ENCODE measurements at places on chromosomes 16 and 17.

DNA sequence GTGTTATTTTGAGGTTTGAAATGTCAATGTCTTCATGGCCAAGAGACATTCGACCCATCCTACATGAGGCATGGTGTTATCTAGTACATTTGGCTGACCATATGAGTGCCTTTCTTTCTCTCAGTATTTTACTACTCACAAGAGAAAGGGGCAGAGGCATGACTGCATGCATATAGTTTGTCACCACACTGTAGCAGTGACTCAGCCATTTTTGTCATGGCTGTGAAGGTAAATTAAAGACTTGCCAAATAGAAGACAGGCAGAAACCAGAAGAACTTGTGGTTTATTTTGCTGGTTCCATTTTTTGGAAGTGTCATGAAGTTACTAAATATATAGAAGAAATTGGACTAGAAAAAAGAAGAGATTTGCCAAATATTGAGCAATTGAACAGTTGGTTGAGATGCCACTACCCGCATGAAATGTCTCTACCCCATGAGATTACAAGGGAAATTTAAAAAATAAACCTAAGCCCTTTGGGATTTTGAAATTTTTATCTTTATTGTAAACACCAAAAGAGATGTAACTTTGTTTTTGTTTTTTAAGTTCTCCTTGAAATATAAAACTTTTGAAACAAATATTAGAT, 170.3 kb downstream of the CHD9 start:
- DNase-seq, result no peak

DNA sequence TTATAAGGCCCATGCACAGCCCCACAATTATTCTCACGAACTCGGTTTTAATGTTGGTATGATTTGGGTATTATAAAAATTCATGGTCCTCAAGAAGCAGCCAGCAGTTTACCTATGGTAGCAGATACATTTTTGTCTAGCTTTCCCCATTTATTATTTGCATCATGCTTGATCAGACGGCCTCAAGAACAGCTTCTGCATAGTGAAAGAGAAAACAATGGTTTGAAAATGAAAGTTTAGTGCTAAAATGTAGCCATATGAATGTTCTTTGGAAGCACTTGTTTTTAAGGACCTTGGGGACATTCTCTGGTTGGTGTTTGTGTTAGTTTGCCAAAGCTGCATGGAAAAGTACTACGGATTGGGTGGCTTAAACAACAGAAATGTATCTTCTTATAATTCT, 72.4 kb upstream of the CPHXL start:
- no peak for DNase-seq

DNA sequence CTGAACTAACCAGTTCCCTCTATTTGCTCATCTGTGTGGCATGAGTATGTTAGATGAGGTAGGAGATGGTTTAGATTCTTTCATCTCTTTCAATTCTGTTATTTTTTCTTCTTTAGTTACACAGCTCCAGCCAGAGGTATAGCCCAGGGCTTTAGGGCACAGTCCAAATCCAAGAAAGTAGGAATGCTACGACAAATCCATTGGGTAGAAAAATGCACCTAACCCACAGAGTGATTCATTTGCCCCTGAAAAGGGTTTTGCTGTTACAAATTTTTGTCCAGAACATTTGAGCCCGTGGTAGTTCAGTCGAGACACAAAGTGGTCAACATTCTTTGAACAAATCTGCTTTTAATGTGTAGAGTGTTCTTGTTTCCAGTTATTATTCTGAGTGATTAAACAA, 250.7 kb downstream of the HS3ST3A1 start:
- no peak for DNase-seq

- no peak for DNase-seq
Observed at GRCh38 chr17:37695726-37696125, 49.1 kb downstream of the HNF1B start.

GRCh38 chr17:79044462-79044861, 20.5 kb downstream of the C1QTNF1 start:
- no peak for DNase-seq

DNA sequence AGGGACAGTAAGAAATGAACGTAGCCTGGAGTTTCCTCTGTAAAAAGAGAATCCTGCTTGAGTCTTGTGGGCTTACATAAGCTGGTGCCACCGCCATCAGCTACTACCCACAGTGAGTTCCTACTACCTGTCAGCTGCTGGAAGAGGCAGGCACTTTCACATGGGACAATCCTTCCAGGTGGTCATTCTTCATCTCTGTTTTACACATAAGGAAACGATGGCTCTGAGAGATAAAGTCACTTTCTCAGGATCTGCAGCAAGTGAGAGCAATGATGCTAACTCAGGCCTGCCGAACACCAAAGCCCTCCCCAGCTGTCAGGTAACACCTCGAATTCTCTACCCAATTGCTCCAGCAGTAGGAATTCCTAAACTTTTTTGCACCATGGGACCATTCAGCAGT, 26.6 kb downstream of the PIK3R5 start:
- DNase-seq, result no peak

GRCh38 chr16:27241658-27242057, 26.9 kb downstream of the NSMCE1 start:
- no peak for DNase-seq

GRCh38 chr17:21549107-21549687, 143.1 kb upstream of the KCNJ18 start:
- DNase-seq, result no peak

- DNase-seq, result no peak
Observed at GRCh38 chr17:6450926-6451832, 6.9 kb downstream of the PIMREG start.

DNA sequence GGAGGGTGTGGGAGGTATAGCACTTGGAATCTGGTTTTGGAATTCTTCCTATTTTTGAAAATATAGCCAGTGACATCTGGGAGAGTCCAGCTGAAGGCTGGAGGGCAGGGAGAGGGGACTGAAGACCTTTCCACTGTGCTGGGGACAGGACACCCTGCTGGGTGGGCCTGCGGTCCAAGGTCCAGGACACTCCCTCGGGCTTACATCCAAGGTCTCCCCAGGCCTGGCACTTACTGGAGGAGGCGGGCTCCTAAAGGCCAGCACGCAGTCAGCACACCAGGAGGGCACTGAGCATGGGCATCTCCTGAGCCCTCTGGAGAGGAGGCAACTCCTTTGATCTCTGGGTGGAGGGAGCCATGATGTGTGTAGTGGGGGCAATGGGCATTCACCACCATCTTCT, 35.5 kb upstream of the ETV4 start:
- DNase-seq, result no peak

GRCh38 chr16:1647856-1648255, 30.2 kb upstream of the JPT2 start:
- DNase-seq, result no peak

GRCh38 chr16:83389751-83390150, 418.0 kb upstream of the HSBP1 start:
- DNase-seq, result no peak

- no peak for DNase-seq
Observed at GRCh38 chr17:72766761-72767356, 325.6 kb downstream of the SLC39A11 start.

DNA sequence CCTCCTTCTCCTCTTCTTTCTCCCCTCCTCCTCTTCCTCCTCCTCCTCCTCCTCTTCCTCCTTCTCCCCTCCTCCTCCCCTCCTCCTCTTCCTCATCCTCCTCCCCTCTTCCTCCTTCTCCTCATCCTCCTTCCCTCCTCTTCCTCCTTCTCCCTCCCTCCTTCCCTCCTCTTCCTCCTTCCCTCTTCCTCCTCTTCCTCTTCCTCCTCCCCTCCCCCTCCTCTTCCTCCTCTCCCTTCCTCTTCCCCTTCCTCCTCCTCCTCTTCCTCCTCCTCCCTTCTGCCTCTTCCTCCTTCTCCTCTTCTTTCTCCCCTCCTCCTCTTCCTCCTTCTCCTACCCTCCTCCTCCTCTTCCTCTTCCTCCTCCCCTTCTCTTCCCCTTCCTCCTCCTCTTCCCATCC, 5.1 kb upstream of the PITPNM3 start:
- DNase-seq, result no peak

GRCh38 chr16:4338125-4338582, 13.0 kb downstream of the PAM16 start:
- DNase-seq, result no peak

- DNase-seq, result no peak
Observed at GRCh38 chr16:86157616-86158247, 258.8 kb downstream of the IRF8 start.

DNA sequence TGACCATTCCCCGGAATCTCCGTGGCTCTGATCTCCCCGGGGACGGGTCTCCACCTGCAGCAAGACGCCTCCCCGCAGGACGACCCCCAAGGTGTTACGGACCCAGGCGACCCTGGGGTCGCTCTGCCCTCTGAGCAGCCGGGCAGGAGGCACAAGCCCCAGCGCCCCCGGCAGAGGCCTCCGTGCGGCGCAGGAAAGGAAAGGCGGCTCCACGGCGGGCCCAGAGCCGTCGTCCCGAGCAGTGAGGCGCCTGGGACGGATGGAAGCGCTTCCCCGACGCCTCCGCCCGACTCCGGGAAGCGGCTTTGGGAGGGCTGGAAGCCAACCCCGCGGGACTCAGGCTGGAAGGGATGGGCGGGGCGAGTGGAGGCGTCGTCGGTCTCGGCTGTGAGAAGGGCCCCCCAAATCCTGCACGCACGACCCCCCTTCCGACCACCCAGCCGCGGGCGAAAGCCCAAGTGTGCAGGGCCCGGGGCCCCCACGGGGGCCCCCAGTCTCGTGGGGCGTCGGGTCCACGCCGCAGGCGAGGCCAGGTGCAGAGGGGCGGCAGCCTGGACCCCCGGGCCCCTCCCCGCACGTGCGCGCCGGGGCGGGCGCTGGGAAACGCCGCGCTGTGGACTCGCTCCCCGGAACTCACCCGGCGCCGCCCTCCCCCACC, 32.7 kb upstream of the RPH3AL start:
- DNase-seq, result no peak

DNA sequence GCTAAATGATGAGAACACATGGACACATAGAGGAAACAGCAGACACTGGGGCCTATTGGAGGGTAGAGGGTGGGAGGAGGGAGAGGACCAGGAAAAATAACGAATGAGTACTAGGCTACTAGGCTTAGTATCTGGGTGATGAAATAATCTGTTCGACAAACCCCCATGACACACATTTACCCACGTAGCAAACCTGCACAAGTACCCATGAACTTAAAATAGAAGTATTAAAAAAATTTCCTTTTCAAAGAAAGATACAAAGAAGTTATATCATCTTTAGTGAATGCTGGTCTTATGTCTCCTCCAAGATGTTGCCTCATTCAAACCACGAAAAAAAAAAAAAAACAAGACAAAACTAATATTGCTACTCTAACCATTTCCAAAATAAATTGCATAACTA, 31.7 kb downstream of the MBTD1 start:
- DNase-seq, result no peak

DNA sequence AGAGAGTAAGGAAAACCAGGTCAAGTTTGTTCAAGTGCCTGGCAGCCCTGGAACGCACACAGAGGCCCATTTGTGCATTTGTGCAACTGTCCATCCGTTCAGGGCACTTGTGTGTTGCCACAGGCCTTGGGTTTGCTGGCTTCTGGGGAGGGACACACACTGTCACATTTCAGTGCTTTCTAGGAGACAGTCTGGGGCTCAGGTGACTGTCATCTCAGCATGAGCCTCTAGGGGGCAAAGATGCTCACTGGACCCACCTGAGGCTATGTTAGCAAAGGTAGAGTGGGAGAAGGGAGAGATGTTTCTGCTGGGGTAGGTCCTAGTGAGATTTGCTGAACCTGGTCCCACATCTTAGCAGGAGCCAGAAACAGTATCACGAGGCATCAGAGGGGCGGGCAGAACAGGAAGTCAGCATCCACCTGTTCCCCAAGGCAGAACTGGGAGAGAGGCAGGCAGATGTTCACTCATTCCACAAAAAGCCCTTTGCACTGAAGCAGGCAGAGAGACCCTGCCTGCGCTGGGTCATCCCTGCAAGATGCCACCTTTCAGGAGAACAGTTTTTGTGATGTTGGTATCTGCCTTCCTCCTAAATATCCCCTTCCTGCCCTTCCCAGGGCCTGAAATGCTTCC, 48.5 kb downstream of the RAI1 start:
- DNase-seq, result peak; percentile 70

DNA sequence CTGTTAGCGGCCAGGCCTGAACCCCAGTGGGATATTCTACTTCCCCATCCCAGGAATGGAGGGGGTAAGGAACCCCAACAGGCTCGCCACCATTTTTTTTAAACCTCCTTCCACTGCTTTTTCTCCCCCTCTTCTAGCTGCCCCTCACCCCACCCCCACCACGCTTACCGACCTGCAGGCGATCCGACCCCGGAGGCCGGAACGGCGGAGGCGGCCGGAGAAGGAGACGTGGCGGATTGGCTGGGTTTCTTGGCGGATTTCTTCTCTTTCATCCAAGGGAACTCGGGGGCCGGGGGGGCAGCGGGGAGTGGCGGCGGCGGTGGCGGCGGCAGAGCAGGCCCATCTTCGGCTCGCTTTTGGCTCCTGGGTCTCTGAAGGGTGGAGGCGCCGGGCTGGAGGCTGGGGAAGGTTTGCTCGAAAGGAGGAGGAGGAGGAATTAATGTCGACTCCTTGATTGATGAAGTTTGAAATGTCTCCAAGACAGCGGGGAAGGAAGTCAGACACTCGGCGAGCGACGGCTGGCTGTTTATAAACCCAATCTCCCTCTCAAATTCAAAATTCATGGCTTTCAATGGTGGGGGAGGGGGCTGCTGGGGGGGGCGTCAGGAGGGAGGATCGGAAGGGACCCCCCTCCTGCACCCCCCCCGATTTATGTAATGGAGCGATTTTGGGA, 424 bp downstream of the HOXB2 start:
- DNase-seq, result peak; percentile 61

- DNase-seq, result no peak
Observed at GRCh38 chr17:5793899-5794298, 209.6 kb upstream of the NLRP1 start.

- DNase-seq, result peak; percentile 67
Observed at GRCh38 chr16:82229800-82230619, 60.0 kb upstream of the MPHOSPH6 start.

- no peak for DNase-seq
Observed at GRCh38 chr16:71568551-71568950, 8.3 kb downstream of the TAT start.

GRCh38 chr17:2204393-2204792, 99.2 kb downstream of the SMG6 start:
- no peak for DNase-seq

DNA sequence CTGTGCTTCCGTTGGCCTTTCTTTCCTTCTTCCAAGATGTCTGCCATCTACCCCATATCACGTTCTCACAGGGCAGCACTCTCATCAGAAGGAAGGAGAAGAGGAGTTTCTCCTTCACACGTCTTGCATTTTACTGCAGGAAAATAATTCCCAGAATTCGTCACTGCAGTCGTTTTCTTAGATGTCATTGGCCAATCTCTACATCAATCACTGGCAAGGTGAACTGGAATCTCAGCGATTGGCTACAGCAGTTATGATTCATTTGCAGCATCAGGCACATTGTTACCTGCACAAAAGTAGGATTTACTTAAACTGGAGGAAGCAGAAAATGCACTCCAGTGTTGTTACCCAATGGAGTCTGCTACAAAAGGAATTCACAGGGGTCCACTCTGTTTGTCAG, 277.2 kb upstream of the RBFOX1 start:
- DNase-seq, result no peak

DNA sequence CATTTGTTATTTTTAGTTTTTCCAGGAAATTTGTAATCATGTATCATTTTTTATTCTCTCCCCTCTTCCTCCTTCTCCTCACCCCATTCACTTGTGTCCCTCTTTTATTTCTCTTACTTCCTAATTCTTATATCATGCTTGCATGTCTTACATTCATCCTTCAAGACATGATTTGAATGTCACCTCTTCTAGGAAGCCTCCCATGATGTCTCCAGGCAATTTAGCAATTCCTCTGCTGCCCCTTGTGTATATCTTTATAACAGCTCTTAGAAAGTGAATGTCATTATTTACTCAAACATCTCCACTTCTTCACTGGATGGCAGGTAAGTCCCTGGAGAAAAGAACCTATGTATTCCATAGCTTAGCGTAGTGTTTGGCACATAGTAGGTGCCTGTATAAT, 7.8 kb downstream of the HNF1B start:
- DNase-seq, result no peak

GRCh38 chr17:33152783-33153182, 140.3 kb downstream of the ASIC2 start:
- no peak for DNase-seq

Measured in activated CD8-positive, alpha-beta memory T cell treated with anti-CD3 and anti-CD28 coated beads, Interleukin-2, amount 10 ng/mL, durations not matched to agents 7 days and 5 days (primary cell).